ENCODE measurements at places on chromosomes 12 and 14.

GRCh38 chr12:43145481-43145880 lies 406.5 kb downstream of the ADAMTS20 start:
- DNase-seq = peak; percentile 23

DNA sequence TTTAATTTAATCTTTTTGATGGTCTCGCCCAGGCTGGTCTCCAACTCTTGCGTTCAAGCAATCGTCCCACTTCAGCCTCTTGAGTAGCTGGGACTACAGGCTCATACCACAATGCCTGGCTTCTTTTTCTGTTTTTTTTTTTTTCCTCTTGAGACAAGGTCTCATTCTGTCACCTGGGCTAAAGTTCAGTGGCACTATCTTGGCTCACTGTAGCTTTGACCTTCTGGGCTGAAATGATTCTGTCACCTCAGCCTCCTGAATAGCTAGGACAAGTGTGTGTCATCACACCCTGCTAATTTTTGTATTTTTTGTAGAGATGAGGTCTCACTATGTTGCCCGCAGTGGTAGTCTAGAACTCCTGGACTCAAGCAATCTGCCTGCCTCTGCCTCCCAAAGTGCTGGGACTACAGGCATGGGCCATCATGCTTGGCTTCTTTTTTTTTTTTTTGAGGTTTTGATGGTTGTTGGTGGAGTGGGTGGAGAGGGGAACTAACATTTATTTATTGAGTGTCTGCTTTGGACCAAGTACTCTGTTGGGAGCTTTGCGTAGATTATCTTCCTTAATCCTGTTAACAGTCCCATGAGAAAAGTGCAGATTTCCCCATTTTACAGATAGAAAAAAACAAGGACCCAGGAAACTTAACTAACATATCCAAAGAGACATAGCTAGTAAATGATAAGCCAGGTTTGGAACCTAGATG lies 102.0 kb downstream of the DIP2B start:
- no peak for DNase-seq

DNA sequence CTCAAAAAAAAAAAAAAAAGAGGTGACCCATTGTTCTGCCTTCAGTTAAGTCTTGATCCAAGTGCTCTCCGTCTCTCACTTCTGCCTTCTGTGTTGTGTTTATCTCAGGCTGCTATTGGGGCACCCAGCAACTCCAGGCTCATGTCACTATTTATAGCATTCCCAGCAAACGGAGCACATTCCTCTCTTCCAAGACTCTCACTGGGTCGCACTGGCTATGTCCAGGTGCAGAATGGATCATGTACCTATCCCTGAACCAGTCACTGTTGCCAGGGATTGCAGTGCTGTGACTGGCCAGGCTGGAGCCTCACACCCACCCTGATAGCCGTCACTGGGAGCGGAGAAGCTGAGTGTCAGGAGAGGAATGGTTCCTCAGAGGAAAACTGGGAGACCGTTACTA lies 31.2 kb downstream of the RHOF start:
- peak; percentile 34 for DNase-seq

DNA sequence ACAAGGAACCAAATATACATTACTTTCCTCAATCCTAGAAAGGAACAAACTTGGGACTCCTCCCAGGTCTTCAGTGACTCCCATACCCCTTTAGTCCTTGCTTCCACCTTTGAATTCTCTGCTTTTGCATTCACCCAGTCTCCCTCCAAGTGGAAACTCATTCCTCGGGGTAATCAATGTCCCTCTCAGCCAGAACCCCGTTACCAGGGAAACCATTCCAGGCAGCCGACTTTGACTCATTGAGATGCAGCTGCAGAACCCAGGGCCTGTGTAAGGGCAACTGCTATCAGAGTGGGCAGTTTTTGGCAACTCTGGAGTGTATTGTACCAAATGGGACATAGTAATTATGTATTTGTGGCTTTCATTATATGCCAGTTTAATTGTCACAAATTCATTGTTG lies 186.2 kb downstream of the NRXN3 start:
- DNase-seq = no peak

GRCh38 chr12:64139021-64139420 lies 83.1 kb downstream of the KICS2 start:
- no peak for DNase-seq

GRCh38 chr12:45991284-45992249 lies 1.2 kb upstream of the SCAF11 start:
- peak; percentile 47 for DNase-seq

GRCh38 chr12:27981874-27982273 lies 9.3 kb upstream of the PTHLH start:
- DNase-seq = peak; percentile 73

GRCh38 chr12:116838365-116838764 lies 42.9 kb downstream of the HRK start:
- DNase-seq = no peak

DNA sequence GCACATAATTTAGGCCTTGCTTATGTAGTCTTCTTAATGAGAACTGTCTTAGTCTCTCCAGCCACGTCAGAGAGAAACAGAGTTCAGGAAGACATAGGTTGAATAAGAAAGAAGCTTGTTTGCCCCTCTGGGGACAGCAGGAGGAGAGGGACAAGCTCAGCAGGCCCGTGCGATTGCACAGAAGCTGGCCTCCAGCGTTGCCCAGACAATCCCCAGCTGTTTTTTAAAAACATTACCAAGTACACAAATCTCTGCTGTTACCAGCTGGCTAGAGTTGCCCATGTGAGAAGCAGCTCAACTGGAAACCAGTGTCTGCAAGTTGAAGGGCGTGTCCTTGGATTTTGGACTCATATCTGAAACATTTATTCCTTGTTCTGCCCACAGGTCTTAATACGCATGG lies 232.6 kb downstream of the EFCAB11 start:
- DNase-seq = no peak

Data from astrocyte (in vitro differentiated cells and primary cell).